NCI-H510A treated with DMSO at 0.1 percent for 48 hours (cell line): ENCODE measurements at places on chromosomes 5 and 9.
A peak's percentile ranks its signal among the peaks of the same experiment; 100 is the strongest.

- DNase-seq, result no peak
Measured at GRCh38 chr9:94593459-94594345, at the start of gene FBP2. TSS of gene FBP2 (minus strand) at chr9:94593824. CDS start at chr9:94593726, 98 bp downstream.

- DNase-seq, result no peak
Measured at GRCh38 chr5:65020492-65020891, 251.8 kb downstream of the CWC27 start.

DNA sequence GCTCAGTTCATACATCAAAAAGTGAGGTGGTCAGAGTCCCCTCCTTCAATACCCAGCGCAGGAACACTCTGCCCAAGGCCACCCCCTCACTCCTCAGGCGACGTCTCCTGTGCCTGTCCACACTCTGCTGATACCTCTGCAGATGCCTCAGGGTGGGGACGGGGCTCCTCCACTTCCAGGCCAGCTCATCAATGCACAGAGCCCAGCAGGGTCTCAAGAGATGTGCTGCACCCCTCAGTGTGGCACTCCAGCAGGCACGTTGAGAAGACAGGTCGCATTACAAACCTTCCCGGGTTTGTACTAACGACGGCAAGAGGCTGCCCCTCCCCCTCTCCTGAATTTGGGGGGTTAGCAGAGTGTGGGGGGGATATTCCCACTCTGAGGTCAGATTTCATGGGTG is 128.5 kb downstream of the ZNF354C start:
- DNase-seq, result no peak

GRCh38 chr9:4365055-4365454 is 65.2 kb upstream of the GLIS3 start:
- no peak for DNase-seq

GRCh38 chr5:168274406-168274805 is 17.0 kb upstream of the WWC1 start:
- no peak for DNase-seq

DNA sequence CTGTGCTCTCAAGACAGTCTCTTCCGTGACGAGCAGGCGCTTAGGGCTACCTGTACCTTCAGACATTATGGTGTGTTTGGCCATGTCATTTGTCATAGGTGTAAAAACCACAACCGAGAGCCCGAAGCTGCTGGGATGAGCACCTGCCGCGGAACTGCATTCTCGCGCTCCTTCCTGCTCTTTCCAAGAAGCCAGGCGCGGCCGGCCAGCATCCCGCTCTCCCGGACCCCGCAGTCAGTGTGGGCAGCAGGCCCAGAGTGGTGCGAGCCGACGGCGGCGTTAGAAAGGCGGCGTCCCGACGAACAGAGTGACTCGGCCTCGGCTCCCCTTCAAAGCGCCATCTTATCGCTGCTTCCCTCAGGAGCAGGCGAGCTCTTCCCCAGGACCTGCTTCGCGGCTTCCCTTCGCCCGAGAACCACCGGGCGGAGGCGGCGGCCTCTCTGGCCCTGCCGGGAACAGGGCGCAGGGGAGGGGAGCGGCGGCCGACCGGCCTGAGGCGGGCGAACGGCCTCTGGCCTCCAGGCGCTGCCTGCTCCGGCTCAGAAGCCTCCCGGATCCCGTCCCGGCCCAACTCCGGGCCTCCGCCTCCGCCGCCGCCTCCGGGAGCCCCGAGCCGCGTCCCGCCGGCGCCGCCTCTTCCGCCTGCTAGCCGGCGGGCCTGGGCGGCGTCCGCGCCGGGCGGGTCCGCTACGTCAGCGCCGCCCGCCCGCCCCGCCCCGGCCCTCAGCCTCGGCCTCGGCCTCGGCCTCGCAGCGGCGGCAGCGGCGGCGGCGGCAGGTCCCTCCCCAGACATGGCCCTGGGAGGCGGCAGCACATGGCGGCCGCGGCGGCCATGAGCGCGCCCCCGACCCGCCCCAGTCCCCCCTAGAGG is at the start of gene FAM120A:
Gene FAM120A, plus strand, starts transcription at position 741 of the 871 bp plus-strand sequence. CDS start 231 bp downstream, outside the sequence.
- DNase-seq, result peak; percentile 91

GRCh38 chr5:91514400-91514799 is 131.3 kb upstream of the ARRDC3 start:
- no peak for DNase-seq

DNA sequence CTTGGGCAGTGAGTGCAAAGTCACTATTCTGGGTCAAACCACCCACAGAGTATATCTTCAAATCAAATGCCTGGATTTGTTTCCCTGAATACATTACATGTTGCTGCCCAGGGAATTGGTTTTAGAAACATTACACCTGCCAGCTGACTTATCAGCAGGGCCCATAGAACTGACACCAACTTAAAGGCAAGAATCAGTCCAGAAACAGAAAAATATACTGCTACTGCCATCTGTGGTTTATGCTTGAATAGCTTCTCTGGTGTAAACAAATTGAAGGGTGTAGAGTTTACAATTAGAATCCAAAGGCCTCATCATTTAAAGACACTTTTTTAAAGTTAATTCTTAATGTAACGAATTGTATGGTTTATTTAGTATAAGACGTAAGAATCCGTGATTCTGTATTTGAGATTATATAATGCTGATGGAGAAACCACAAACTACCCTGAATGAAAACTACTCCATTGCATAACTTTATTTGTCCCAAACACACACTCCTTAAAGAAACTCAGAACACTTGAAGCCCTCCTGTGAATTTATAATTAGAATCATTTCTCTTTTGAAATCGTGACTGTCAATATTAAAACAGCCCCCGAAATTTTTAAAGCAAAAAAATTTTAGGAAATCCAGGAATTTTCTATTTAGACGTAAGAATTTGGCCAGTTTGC is 6.2 kb downstream of the NR6A1 start:
- peak; percentile 66 for DNase-seq

GRCh38 chr5:179330186-179330900 is 14.9 kb downstream of the ADAMTS2 start:
- no peak for DNase-seq

GRCh38 chr5:141945511-141946051 is 12.4 kb downstream of the PCDH12 start:
- no peak for DNase-seq

DNA sequence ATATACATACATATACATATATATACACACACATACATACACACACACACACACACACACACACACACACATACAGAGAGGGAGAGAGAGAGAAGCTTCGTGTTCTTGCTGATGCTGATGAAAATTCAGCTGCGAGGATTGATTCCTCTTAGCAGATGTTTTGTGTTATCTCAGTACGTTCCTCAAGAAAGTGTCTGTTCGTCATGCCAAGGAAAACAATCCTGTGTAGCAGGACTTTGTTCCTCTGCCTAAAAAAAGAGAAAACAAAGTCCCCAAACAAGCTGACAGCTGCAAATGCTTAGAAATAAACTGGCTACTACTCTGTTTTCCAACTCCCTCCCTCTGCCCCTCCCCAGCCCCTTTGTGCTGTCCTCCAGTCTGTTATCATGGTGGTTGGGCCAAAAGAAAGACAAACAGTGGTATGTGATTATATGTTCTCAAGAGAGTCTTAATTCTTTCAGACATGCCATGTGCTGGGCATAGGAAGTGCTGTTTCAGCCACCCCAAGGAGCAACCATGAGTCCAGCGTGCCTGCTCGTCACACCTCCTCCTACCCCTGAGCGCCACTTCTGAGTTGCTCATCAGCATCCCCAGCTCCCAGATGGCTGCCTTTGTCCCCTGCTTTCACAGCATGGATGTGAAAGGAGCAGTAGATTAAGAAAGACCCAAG is 71.5 kb upstream of the EQTN start:
- no peak for DNase-seq

- no peak for DNase-seq
Measured at GRCh38 chr5:150412319-150413175, at the start of gene CD74. TSS of gene CD74 (minus strand) at chr5:150412910. CDS start at chr5:150412749, 161 bp downstream.

DNA sequence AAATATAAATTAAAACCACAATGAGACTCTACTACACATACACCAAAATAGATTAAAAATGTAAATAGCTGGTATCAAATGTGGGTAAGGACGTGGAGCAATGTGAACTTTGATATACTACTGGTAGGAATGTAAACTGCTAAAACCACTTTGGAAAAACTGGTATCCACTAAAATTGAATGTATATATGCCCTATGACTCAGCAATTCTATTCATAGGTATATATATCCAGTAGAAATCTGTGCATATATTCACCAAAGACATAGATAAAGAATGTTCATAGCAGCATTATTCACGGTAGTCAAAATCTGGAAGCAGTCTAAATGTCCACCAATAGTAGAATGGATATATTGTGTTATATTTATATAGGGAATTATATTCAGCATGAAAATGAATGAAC is 85.2 kb downstream of the ERP44 start:
- no peak for DNase-seq

- no peak for DNase-seq
Measured at GRCh38 chr9:114140850-114141249, 14.5 kb upstream of the COL27A1 start.

GRCh38 chr5:125746917-125747316 is 676.3 kb upstream of the GRAMD2B start:
- no peak for DNase-seq

- DNase-seq, result no peak
Measured at GRCh38 chr9:2461892-2462291, 159.7 kb upstream of the VLDLR start.

GRCh38 chr5:141373673-141374317 is at the start of gene PCDHGA6:
TSS of gene PCDHGA6 (plus strand) at chr5:141373891. CDS start at chr5:141374084, 193 bp downstream.
- DNase-seq, result no peak

GRCh38 chr5:44002381-44002901 is 386.8 kb downstream of the FGF10 start:
- no peak for DNase-seq

DNA sequence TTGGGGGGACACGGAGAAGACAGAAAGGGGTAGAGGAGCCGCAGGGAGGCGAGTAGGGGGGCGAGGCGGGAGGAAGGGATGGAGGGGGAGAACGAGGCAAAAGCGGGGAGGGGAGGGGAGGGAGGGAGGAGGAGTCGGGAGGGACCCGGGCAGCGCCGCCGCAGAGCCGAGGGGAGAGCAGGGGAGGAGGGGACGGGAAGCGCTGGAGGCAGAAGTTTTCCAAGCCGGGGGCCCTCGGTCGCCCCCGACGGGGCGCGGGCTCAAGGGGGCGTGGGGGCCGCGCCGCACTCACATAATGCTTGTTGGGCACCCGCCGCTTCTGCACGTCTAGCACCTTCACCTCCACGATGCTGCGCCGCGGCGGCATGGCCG is 353 bp downstream of the SH3PXD2B start:
- no peak for DNase-seq

DNA sequence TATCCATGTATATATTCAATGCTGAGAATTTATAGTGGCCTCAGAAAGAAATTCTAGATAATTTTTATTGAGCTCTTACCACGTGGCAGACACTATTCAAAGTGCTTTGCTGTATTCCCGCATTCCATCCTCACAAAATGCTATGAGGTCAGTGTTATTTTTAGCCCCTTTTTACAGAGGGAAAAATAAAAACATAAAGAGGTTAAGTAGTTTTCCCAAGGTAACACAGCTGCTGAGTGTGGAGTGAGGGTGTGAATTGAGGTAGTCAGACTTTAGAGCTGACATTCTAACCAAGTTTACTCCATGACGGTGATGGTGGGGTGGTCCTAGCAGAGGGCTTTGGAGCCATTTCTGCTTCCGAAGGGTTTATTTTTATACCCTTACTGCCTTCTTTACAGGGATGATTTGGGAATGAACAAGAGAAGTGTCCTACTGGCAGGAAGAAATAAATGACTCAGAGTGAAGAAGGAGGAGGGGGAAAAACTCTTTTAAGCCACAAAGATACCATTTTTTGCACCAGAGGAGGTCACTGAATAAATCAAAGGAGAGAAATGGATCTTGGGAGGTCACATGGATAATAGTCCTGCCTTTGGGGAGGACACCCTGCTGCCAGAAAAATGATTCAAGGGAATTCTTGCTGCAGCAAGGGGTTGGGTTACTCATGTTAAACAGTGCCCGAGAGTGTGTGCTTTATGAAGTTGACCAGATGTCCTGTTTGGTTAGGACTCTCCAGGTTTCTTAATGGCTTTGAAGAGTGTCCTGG is 76.1 kb downstream of the HMHB1 start:
- DNase-seq, result no peak

GRCh38 chr9:80926611-80927010 is 762.7 kb downstream of the TLE1 start:
- no peak for DNase-seq

GRCh38 chr5:136717917-136718316 is 352.6 kb upstream of the TRPC7 start:
- no peak for DNase-seq

GRCh38 chr5:94337617-94338016 is 280.8 kb downstream of the KIAA0825 start:
- no peak for DNase-seq

GRCh38 chr9:27468462-27469110 is 55.5 kb upstream of the IFNK start:
- no peak for DNase-seq

DNA sequence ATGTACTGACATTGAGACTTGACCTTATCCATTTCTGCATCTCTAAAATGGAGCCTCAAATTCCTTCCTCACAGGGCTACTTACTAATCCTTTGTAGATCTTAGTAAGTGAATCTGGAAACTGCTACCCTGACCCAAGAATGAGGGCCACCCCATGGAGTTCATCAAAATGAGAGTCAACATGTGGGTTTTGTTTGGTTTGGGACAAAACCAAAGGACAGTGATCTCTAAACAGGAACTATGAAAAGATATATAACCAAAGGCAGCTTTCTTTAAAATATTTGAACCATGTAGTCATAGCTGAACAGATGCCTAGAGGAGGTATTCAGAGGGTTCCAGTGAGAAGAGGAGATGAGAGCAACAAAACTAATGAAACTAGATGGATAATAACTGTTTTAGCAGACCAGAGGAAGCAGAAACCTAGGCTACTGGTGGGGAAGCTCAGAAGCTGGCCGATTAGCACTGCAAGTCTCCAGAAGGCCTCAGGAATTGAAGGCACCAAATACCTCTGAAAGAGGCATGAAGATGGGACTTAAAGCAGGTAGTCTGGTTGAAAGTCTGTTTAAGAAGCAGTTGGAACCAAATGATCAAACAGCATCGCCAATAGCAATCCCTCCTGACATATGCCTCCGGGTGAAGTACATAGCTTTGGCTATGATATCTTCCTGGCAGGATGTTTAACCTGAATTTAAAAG is 45.8 kb downstream of the THOC3 start:
- DNase-seq, result no peak

- DNase-seq, result no peak
Measured at GRCh38 chr5:168847511-168848073, 268.4 kb upstream of the PANK3 start.

GRCh38 chr5:172760959-172761358 is 10.0 kb downstream of the DUSP1 start:
- DNase-seq, result no peak

- DNase-seq, result no peak
Measured at GRCh38 chr5:95471487-95471886, 80.3 kb downstream of the FAM81B start.
